Stomach (tissue), 19 donors: ENCODE measurements at places on chromosomes 16 and 17. TPM values are rescaled to one million over a fixed set of nuclear protein-coding genes. Genes with fewer than 3 reads are reported as not detected.

GRCh38 chr17:39573447-39574298 lies 34.0 kb downstream of the NEUROD2 start:
- H3K27ac ChIP-seq: peak overlapping the region; percentile 77
- H3K4me3 ChIP-seq: peak overlapping the region; percentile 59
- H3K27me3 ChIP-seq: peaks cover 16% of the 10 kb centered on the region
- peaks cover 15% of the 10 kb centered on the region for H3K4me1 ChIP-seq
- DNase-seq: peak; percentile 89

- no peaks in the 10 kb centered on the region for H3K27me3 ChIP-seq
- DNase-seq: no peak
- peaks cover 27% of the 10 kb centered on the region for H3K4me1 ChIP-seq
- no peaks in the 10 kb centered on the region for H3K36me3 ChIP-seq
- H3K4me3 ChIP-seq: peak overlapping the region; percentile 56
Observed at GRCh38 chr17:29149431-29150064, 30.6 kb downstream of the MYO18A start.

GRCh38 chr17:50835301-50836234 lies at the start of gene WFIKKN2:
Gene WFIKKN2, plus strand, starts transcription at chr17:50835586. Its CDS starts 352 bp downstream, at chr17:50835938.
- H3K36me3 ChIP-seq: no peaks in the 10 kb centered on the region
- H3K27me3 ChIP-seq: peaks cover 37% of the 10 kb centered on the region
- H3K4me1 ChIP-seq: peaks cover 11% of the 10 kb centered on the region

DNA sequence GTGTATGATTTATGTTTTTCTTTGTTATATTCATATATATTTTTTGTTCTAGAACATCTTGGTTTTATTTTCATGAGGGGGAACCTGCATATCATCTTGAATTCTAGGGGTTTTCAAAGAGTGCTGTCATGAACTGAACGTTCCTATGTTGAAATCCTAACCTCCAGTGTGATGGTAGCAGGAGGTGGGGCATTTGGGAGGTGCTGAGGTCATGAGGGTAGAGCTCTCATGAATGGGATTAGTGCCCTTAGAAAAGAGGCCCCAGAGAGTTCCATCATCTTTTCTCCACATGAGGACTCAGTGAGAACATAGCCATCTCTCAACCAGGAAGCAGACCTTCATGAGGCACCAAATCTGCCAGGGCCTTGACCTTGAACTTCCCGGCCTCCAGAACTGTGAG lies 34.6 kb upstream of the CCDC182 start:
- DNase-seq: no peak
- no peak overlapping the region for H3K27ac ChIP-seq
- no peaks in the 10 kb centered on the region for H3K36me3 ChIP-seq
- peaks cover 13% of the 10 kb centered on the region for H3K4me1 ChIP-seq
- no peak overlapping the region for H3K4me3 ChIP-seq

GRCh38 chr17:72772331-72772821 lies 320.1 kb downstream of the SLC39A11 start:
- H3K27me3 ChIP-seq: no peaks in the 10 kb centered on the region
- no peak overlapping the region for H3K4me3 ChIP-seq
- no peak for DNase-seq
- no peak overlapping the region for H3K27ac ChIP-seq
- H3K4me1 ChIP-seq: no peaks in the 10 kb centered on the region

DNA sequence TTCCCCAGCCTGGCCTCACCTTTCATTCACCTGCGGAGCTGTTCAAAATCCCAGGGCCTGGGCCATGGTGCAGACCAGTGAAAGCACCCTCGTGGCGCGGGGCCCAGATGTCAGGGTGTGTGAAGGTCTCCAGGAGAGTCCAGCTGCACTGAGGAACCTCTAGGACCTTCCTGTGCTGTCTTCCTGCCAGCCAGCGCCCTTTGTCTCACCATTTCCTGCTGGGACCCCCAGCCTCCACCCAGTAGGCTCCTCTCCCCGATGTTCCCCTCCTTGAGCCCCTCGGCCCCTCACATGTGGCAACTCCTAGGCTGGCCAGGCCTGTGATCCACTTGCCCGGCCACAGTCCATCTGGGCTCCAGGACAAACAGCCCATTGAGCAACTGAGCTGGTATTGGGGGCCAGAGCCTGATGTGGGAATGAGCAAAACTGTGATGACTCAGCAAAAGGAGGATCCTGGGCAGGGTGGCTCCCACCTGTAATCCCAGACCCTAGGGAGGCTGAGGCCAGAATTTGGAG lies 677 bp downstream of the SULT1A2 start:
- peaks cover 18% of the 10 kb centered on the region for H3K36me3 ChIP-seq
- DNase-seq: no peak
- H3K4me1 ChIP-seq: peaks cover 15% of the 10 kb centered on the region
- H3K27me3 ChIP-seq: no peaks in the 10 kb centered on the region
- H3K4me3 ChIP-seq: no peak overlapping the region
- no peak overlapping the region for H3K27ac ChIP-seq

DNA sequence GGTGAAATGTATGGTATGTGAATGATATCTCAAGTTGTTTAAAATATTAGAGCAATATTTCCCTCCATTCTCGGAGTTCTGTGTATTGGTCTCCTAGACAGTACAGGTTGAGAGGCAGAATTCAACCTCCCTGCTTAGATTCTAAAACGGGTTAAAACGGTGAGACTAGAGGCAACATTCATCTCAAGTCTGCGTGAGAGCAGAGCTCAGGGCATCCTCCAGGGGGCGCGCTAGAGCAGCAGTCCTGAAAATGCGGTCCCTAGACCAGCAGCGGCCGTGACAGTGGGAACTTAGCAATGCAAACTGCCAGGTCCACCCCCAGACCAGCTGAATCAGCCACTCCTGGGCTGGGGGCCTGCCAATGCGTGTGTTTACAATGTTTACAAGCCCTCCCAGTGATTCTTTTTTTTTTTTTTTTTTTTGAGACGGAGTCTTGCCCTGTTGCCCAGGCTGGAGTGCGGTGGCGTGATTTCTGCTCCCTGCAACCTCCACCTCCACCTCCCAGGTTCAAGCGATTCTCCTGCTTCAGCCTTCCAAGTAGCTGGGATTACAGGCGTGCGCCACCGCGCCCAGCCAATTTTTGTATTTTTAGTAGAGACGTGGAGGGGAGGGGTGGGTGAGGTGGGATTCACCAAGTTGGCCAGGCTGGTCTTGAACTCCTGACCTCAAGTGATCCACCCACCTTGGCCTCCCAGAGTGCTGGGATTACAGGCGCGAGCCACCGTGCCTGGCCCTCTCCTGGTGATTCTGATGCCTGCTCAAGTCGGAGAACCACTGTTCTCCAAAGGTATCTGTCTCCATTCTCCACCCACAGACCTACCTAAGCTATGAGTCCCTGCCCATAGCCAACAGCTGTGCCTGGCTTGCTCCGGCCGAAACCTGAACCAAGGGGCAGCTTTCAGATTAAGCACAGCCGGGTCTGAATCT lies 24.2 kb downstream of the KLHL36 start:
- H3K27me3 ChIP-seq: no peaks in the 10 kb centered on the region
- H3K36me3 ChIP-seq: peaks cover 12% of the 10 kb centered on the region
- H3K4me3 ChIP-seq: no peak overlapping the region
- no peaks in the 10 kb centered on the region for H3K4me1 ChIP-seq
- no peak overlapping the region for H3K27ac ChIP-seq

The CLEC3A gene
- not detected for total RNA-seq

The CACNA1G gene
- total RNA-seq: 2.0 TPM

The CA7 gene
- total RNA-seq: 0.55 TPM

The KRT34 gene
- total RNA-seq: not detected
